ENCODE measurements at places on chromosomes 16 and 17.

GRCh38 chr17:64632194-64632593 lies 29.9 kb downstream of the SMURF2 start:
- no peak for DNase-seq

DNA sequence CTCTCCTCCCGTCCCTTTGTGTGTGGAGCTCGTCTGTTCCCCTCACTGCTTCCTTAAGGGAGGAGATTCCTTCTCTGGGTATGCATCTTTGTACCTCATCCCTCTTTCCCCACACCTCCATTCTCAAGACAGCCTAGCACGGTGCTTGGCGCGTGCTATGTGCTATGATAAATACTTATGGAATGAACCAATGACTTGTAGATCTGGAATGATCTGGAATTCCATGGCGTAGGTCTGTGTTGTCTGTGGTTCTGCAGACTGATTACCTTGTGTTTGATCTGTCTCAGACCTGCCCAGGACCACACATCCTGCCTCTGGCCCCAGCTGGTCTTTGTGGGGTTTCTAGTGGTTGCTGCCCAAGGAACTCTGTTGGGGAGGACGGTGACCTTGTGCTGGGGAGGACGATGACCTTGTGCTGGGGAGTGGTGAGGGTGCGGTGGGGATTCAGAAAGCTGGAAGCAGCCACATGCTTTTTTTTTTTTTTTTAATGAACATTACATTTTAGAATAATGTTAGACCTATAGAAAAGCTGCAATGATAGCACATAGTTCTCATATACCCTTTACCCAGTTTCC lies 33.5 kb upstream of the ETV4 start:
- DNase-seq: no peak

GRCh38 chr16:87236516-87237115 lies 80.6 kb downstream of the C16orf95 start:
- DNase-seq: no peak

GRCh38 chr16:11198828-11199227 lies 57.2 kb downstream of the SOCS1 start:
- DNase-seq: no peak

DNA sequence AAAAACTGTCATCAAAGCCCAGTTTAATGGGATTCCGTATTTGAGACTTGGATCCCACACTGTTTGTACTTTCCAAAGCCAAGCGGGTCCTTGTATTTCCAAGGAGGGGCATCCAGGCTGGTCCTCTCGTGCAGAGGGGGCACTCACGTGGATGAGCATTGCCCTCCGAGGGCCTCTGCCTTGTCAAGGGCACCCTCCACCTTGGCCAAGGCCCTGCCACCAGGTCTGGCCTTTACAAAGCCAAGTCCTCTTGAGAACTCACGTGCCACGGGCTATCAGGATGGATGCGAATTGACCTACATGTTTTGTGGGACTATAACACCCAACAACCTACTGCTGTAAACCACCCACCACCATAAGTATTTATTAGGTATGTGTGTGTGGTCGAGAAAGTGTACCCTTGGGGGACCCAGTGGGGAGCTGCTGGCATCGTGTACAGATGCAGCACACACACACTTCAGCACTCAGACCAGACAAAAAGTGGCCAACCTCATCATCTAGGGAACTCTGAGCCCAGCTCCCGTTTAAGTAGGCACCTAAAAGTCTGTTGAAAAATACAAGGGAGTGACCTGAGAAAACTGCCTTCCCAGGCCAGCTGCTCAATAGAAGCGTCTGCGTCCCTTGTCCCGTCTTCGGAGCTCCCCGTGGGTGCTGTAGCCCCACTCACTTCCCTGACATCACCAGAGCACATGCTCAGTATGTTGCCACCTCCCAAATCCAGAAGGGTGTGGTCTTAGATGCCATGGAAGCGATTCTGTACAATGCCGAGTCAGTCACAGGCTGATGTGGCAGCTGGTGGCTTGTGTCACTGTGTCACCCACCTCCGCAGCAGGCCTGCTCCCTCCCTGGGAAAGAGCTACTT lies 12.9 kb downstream of the MAP1LC3B start:
- no peak for DNase-seq

- no peak for DNase-seq
Observed at GRCh38 chr17:80424878-80425765, 10.2 kb downstream of the ENDOV start.

- DNase-seq: no peak
Observed at GRCh38 chr17:20981046-20981920, 61.5 kb downstream of the USP22 start.

GRCh38 chr16:80851831-80852230 lies 47.4 kb upstream of the CDYL2 start:
- DNase-seq: no peak

- DNase-seq: no peak
Observed at GRCh38 chr16:88754912-88755744, 29.9 kb downstream of the PIEZO1 start.

- DNase-seq: no peak
Observed at GRCh38 chr17:48357779-48358602, 72.0 kb downstream of the SKAP1 start.

DNA sequence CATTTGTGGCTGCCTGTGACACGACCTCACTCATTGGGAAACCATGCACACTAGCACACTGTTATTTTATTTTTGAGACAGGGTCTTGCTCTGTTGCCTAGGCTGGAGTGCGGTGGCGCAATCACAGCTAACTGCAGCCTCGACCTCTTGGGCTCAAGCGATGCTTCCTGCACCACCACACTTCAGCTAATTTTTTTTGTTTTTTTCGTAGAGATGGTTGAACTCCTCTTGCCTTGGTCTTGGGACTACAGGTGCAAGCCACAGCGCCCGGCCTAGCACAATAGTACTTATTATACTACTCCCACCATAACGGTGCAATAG lies 2.8 kb upstream of the NPTX1 start:
- DNase-seq: no peak

GRCh38 chr17:81510785-81511553 lies 1.6 kb downstream of the ACTG1 start:
- no peak for DNase-seq

- no peak for DNase-seq
Observed at GRCh38 chr17:39122991-39123390, 28.4 kb downstream of the PLXDC1 start.

GRCh38 chr16:62977876-62978275 lies 941.6 kb upstream of the CDH8 start:
- no peak for DNase-seq

DNA sequence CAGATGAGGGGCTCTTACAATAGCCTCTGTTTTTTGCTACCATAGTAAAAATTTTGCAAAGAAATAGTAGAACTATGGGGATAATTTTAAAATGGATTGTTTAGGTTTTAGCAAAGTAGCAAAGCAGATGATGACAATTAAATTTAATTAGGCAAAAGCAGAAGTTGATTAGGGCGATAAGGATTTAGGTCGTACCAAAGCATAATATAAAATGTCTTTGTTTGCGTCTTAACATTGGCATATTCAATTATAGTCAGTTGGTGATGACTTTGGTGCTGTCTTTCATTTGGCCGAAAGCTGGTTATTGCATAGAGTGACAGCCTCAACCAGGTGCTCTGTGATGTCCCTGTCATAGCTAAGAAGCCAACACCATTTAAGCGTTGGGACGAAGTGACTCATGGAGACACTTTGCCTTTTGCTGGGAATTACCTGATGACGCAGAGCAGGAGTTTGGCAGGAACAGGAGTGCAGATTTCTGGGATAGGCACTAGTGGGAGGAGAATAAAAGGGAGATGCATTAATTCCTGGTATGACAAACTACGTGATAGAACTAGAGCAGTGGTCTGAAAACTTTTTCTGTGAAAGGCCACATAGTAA lies 38.3 kb downstream of the MAP2K6 start:
- no peak for DNase-seq

- no peak for DNase-seq
Observed at GRCh38 chr17:2067608-2068024, 12.7 kb downstream of the HIC1 start.

- no peak for DNase-seq
Observed at GRCh38 chr16:1290860-1291575, 18.4 kb upstream of the UBE2I start.

DNA sequence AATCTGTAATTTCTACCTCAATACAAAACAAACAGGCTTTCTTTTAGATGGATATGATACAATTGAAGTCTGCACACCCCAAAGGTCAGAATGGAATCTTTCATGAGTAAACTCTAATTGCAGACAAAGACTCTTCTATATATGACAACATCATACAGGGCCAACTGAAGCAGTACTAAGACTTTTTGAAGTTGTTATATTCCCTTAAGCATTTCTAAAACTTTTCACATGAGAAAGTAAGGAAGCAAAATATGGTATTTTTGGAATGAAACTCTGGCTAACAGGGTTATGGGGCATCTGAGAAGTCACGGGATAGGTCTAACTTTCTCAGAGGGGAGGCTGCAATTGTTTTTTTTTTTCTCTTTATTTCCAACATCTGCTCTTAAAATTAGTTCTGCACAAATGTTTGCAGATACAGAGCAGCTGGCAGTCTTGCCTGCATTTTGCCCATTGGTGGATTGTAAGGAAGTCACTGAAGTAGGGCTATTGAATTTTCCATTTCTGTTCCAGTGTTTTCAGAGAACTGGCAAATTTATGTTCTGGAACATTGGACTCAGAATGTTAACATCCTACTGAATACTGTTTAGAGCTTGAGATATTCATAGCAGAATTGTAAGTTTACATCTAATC lies 59.1 kb downstream of the SSH2 start:
- DNase-seq: no peak

DNA sequence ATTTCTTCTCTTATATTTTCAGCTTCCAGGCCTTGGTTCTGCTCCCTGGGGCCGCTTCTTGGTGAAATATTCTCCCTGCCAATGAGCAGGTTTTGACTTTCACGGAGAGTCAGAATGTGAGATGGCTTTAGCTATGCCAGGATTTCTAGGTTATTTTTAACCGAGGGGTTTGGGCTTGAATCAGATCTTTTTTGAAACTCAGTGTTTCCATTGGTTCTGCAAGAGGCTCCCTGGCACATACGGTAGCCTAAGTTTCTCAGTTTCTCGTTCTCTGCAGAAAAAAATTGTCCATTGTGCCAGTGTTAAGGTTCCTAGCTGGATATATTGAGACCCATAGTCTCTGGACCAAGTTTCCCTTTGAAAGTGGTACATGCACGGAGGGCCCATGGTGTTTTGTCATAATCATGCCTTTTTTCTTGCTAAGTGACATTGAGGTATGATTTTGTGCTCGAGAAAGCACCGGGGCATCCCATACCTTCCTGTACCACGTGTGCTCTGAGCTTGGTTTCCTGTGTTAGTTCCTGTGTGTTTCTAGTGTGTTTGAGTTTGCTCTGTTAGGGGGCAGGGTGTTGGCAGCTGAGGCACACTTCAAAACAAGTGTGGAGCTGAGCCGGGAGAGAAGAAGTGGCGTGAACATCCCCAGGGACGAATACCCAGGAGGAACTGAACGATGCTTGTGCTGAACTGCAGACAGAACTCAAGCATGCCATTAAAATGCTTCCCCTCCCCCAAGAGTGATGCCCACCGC lies 127.2 kb downstream of the HS3ST3B1 start:
- no peak for DNase-seq

- no peak for DNase-seq
Observed at GRCh38 chr16:5730783-5731182, 633.2 kb upstream of the EEF2KMT start.

GRCh38 chr17:12287953-12288352 lies 267.3 kb downstream of the MAP2K4 start:
- no peak for DNase-seq

DNA sequence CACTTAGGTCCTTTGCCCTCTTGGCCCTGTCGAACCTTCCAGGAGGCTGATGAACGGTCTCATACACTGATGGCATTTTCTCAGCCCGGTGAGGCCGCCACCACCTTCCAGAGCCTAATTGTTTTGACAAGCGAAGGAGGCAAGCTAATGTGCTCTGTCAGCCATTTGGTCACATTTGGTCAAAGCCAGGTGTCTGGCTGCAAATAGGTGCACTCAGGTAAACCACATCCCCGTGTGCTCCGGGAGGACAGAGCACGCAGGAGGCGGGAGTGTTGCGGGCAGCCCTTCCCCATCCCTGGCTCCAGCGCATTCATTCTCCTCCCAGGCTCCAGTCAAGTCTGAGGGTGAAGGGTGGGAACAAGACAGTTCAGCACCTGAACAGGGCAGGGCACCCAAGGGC lies 240.1 kb downstream of the MSI2 start:
- DNase-seq: no peak

GRCh38 chr16:47481698-47482374 lies 20.7 kb downstream of the PHKB start:
- DNase-seq: no peak

DNA sequence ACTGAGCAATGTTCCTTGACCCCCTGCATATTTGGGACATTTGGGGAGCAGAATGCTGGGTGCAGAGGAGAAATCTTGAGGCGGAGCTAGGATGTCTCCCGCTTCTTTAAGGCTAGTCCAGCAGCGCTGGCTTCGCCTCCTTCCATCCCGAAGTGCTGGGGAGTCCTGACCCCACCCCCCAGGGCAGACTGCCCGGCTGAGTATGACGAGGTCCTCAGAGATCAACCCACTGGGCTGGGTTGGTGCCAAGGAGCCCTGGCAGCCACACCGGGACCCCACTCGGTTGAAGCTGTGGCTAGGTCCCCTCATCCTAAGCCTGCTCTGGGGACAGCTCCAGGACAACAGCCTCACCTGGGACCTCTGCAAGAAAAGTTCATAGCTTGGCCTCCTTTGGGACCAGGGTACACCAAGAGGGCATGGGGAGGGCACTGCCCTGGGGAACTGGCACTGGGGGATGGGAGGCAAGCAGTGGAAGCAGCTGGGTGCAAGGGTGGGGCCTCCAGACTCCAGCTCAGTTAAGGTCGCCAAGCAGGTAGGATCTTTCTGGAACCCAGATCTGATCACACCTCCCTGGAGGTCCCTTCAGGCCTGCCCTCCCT lies 11.0 kb downstream of the RHBDF2 start:
- DNase-seq: no peak

DNA sequence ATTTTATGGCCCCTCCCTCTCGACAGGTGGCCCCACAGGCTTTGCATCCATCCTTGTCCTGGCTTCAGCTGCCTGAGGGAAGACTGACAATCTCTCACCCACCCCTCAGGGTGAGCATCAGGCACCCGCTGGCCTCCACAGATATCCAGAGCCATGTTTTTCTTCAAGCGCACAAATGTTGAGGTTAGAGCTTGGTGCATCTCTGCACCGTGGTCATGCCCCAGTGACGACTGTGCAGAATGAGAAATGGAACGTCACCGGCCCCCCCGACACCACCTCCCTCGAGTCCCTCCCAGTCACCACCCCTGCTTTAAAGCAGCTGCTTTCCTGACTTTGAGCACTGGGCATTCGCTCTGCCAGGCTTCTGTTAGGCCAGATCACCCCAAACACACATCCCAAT lies 19.8 kb upstream of the TIMP2 start:
- no peak for DNase-seq

GRCh38 chr16:7938175-7938574 lies 605.5 kb downstream of the RBFOX1 start:
- no peak for DNase-seq

Measured in GM13977 (cell line).